NCI-H524 treated with DMSO at 0.1 percent for 48 hours (cell line): ENCODE measurements at places on chromosomes 6 and 20.
A peak's percentile ranks its signal among the peaks of the same experiment; 100 is the strongest.

DNA sequence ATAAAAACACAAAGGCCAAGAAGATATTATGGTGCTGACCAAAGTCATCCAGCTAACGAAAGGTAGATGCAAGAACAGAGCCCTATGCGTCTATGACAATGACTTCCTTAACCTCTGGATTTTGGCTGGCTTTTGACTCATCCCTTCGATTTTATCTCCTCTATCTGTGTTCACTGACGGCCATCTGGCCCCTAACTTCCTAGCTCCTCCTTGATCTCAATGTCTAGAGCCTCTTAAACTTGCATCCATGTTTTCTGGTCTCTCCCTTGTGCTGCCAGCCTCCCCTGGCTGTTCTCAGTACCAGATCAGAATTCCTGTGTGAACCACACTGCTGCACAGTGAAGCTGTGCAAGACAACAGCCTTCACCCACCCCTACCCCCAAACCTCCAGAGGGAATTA is 452.9 kb downstream of the UTRN start:
- DNase-seq, result peak; percentile 63

DNA sequence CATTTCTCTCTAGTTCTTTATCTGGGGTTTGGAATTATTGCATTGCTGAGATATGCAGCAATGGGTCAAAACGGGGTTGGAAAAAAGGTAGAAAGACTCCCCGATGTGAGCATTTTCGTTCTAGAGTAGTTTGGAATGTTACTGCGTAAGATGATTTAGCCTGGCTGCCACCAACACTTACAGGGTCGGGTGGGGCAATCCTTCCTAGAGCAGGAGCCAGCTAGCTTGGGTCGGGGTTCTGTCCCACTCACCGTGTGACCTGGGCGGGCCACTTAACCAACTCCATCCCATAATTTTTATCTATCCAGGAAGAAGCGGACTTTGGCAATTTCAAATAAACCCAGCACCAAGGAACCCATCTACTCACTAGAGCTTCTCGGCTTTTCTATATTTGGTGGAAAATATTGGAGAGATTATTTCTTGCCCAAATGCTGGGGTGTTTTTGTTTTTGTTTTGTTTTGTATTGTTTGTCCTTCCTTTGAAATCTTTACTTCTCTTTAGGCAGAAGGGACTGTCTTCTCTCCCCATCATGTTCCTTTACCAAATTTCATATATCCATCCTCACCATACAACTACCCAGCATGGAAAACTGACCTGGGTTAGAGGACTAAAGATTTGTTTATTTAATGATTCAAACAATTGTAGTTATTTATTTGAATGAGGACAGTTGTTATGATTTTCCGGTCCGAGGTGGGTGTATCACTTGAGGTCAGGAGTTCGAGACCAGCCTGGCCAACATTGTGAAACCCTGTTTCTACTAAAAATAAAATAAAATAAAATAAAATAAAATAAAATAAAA is 72.4 kb downstream of the GPX5 start:
- peak; percentile 12 for DNase-seq

DNA sequence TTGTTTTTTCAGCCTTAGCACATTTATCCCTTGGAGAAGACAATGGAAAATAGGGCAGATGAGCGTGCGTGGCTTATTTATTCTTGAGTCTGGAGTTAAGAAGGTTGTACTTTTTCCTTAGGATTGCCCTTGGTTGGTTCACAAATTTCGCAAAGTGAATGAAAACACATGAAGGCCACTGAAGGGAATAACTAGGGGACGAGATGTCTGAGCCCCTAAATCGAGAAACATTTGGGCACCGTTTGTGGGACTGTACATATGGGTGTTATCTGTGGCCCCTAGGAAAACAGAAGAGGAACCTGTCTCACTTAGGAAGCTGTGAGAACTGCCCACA is 19.4 kb upstream of the TRIM27 start:
- DNase-seq, result no peak

- no peak for DNase-seq
These were observed 193.5 kb downstream of the UNC5CL start for GRCh38 chr6:40845553-40845952.

- DNase-seq, result no peak
These were observed 67.3 kb downstream of the ISM1 start for GRCh38 chr20:13288357-13288756.

DNA sequence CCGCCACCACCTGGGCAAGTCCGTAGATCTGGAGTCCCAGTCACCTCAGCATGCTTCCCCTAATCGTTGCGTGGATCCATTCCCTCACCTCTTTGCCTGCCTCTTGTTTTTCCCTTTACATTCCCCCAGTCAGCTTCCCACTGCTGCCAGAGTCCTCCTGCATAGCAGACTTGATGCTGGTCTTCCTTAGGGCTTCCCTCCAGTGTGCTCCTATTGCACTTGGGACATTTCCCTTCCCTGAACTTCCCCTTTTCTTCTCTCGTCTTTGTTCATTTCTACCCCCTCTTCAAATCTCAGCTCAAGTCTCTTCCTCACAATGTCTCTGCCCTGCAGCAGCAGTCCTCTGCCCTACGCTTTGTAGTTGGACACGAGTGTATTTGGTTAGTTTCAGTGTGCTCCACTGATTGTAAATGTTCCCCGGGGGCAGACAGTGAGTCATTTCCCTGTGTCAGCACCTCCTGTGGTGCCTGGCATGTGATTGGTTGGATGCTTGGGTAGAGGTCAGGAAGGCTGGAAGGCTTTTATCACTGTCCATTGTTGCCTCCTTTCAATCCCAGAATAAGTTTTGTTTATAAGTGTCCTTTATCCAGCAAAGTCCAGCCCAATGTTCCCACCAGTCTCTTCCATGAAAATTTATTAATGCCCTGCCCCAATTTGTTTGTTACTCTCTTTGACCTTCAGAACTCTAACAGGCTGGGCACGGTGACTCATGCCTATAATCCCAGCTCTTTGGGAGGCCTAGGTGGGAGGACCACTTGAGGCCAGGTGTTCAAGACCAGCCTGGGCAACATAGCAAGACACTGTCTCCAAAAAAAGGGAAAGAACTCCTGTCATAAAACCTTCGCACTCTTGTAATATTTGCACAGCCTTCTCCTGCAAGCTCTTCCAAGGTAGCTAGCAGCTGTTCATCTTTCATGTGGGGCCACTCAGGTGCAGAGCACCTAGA is 38.3 kb downstream of the FAM120B start:
- no peak for DNase-seq

DNA sequence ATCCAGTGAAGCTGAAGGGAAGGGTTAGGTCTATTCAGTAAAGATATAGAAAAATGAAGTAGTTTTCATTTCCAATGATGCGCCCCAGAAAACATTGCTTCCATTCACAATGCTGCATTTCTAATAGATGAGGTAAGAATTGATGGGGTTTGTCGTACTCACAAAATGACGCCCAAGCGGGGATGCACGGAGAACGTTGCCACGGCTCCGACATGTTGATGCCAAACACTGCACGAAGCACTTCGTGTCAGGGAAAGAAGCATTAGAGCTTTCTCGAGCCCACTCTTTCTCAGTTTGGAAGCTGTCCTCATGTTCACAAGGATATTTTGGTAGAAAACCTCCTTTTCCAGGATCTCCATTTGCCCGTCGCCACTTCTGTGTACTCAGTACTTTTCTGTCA is 21.6 kb upstream of the MAFB start:
- DNase-seq, result no peak
